Bronchus fibroblast of lung (primary cell): ENCODE measurements at places on chromosomes 16 and 17. TPM values are rescaled to one million over a fixed set of nuclear protein-coding genes. Genes with fewer than 3 reads are reported as not detected.

Gene EARS2
- total RNA-seq, result 20.2 and 24.7 TPM in 2 replicates

Gene PABPN1L
- total RNA-seq, result not detected in 2 replicates

Gene HOXB9
- total RNA-seq, result under 0.01 and 0.15 TPM in 2 replicates

Gene OTOP2
- not detected in 2 replicates for total RNA-seq

Gene SEZ6L2
- 1.7 and 3.4 TPM in 2 replicates for total RNA-seq

Gene ZNF750
- total RNA-seq, result not detected in 2 replicates

Gene POLR3K
- 7.9 and 8.2 TPM in 2 replicates for total RNA-seq

Gene CTRB2
- total RNA-seq, result not detected in 2 replicates

Gene HAS3
- under 0.01 TPM in 1 of 2 replicates, not detected in the other for total RNA-seq

Gene BEAN1
- total RNA-seq, result not detected in 2 replicates

Gene WDR45B
- total RNA-seq, result 53.4 and 57.0 TPM in 2 replicates

Gene CCL7
- total RNA-seq, result not detected in 2 replicates

Gene LRRC46
- 0.15 TPM in 1 of 2 replicates, not detected in the other for total RNA-seq

Gene CALCOCO2
- 24.7 and 34.5 TPM in 2 replicates for total RNA-seq

Gene C16orf86
- 3.5 and 4.9 TPM in 2 replicates for total RNA-seq

Gene MLST8
- 80.4 and 86.6 TPM in 2 replicates for total RNA-seq

Gene CLDN7
- 11.3 and 13.1 TPM in 2 replicates for total RNA-seq

Gene PROCA1
- total RNA-seq, result 1.8 and 2.9 TPM in 2 replicates

Gene ZNF200
- total RNA-seq, result 3.4 and 4.0 TPM in 2 replicates

Gene HOXB4
- 11.7 and 11.8 TPM in 2 replicates for total RNA-seq

Gene DCAF7
- total RNA-seq, result 26.3 and 26.4 TPM in 2 replicates
